ENCODE measurements at places on chromosomes 12 and 14.

GRCh38 chr12:88946372-88946997 lies 366.2 kb upstream of the KITLG start:
- DNase-seq, result no peak

- DNase-seq, result no peak
Measured at GRCh38 chr14:77903221-77903620, 103.3 kb downstream of the ADCK1 start.

DNA sequence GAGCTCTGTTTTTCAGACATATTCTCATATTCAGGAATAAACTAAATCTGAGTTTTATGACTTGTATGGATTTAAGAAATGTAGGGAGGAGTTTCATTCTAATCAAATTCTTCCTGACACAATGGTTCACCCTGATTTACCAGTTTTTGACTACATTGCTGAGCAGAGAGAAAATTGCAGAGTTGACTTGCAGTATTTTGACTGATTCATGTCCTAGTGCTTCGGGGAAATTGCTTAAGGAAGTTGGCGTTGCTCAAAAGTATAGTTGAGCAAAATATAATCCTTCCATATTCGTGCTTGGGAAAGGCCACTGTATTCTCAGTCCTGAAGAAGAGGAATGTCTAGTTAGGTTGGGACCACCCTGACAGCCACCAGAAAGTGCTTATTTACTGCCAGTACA lies 1.3 kb upstream of the TWF1 start:
- DNase-seq, result no peak

DNA sequence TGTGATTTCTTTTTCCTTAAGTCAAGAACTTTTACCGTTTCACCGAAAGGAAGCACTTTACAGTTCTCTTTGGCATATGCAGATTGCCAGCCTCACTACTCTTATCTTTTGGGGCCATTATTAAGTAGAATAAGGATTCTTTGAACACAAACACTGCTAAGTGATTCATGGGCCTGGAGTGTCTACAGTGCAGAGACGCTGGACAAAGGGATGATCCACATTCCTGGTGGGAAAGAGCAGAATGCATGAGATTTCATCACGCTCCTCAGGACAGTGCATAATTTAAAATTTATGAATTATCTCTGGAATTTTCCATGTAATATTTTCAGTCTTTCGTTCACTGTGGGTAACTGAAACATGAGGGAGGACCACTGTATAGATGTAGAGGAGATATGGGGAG lies 90.2 kb downstream of the TTLL5 start:
- no peak for DNase-seq

DNA sequence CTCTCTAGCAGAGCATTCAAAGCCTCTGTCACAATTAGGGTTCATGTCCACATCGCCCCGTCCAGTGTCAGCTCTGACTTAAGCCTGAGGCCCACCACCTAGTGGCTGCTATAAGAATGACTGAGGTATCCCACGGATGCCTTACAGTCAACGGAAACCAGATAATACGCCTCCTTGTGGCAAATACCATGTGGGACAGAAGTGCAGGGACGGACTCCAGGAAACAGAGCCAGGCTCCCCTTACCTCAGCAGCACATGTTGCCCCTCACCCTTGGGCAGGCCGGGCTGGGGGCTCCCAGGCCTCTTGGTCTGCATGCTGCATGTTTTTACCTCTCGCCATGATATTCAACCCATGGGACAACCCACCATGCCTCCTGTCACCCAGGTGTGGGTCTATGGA lies 86.3 kb downstream of the VWF start:
- peak; percentile 4 for DNase-seq

DNA sequence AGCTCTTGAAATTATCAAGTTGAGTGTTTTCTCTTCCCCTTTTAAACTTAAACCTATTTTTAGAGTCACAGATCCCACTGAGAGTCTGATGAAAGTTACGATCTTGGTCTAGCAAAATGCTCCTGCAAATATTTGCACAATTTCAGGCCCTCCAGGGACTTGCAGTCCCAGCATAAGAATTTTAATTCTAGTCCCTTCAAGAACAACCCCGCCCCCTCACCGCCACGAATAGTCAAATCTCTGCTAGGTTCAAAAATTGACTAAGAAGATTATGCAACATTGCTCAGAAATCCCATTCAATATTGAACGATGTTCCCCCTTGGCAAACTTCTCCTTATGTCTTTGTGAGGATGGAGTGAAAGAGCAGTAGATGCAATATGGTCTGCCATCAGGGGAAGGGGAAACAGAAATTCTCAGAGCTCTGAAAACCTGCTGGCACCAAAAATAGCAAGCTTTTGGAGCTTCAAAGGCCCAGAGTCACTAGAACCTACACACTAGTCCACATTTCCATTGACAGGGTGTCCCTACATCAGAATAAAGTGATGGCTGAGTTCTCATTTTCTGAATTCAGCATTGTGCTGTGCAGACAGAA lies 127.5 kb upstream of the CCDC175 start:
- no peak for DNase-seq
